Vagina (tissue), 2 donors: ENCODE measurements at places on chromosomes 13 and 19.

DNA sequence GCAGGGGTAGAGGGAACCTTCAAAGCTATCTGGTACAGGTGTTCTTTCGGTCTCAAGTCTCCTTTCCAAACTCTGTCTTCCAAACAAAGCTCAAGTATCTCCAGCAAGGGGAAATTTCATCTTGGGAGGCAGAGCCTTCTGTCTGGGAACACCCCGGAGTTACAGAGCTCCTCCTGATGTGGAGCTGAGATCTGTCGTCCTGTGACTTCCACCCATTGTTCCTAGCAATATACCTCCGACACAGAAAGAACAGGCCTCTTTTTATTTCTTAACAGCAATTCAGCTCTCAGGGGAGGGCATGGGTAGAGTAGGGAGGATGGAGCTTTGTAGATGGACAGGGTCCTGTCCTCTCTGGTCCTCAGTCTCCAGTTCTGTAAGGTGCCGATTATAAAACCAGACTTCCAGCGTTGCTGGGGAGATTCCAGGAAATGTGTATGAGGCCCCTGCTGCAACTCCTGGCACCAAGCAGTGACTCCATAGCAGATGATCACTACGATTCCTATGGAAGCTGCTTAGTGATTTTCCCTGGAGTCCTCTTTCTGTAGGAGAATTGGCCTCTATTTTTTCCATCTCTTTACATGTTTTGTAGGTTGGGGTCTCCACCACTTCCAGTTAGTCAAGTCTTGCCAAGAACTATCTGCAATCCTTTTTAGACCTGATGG lies 56.0 kb upstream of the ARGLU1 start:
- DNase-seq = peak; percentile 52
- peaks cover 12% of the 10 kb centered on the region for H3K4me1 ChIP-seq

- DNase-seq = no peak
- H3K4me3 ChIP-seq = no peak overlapping the region
- H3K27me3 ChIP-seq = no peaks in the 10 kb centered on the region
- H3K27ac ChIP-seq = no peak overlapping the region
Observed at GRCh38 chr19:55245236-55245904, 13.4 kb downstream of the PPP6R1 start.

DNA sequence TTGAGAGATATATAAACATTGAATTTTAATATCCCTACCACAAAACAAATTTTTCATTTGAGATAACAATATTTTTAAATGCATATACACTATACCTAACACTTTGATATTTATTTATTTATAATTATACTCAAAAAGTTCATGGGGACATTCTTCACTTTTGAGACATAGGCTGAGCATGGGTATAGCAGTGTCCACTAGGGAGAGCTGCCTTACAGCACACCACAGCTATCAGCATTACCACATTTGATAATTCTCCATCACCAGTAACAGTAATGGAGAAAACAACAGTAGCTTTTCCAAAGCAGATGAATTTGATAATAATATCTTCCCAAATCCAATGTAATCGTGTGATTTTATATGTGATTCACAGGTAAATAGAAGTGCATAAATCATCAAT lies 626.1 kb downstream of the DACH1 start:
- H3K4me3 ChIP-seq = no peak overlapping the region
- H3K36me3 ChIP-seq = no peaks in the 10 kb centered on the region
- no peak for DNase-seq

- DNase-seq = no peak
- H3K36me3 ChIP-seq = no peaks in the 10 kb centered on the region
- no peak overlapping the region for H3K4me3 ChIP-seq
- H3K27ac ChIP-seq = no peak overlapping the region
- no peaks in the 10 kb centered on the region for H3K27me3 ChIP-seq
Observed at GRCh38 chr19:33247441-33247819, 21.8 kb upstream of the SLC7A10 start.

- DNase-seq = no peak
- H3K4me3 ChIP-seq = peak overlapping the region; percentile 84
- H3K27me3 ChIP-seq = no peaks in the 10 kb centered on the region
- H3K27ac ChIP-seq = peak overlapping the region; percentile 83
- H3K4me1 ChIP-seq = peaks cover 20% of the 10 kb centered on the region
Observed at GRCh38 chr13:49584771-49585182, 581 bp downstream of the RCBTB1 start.

- H3K27me3 ChIP-seq = no peaks in the 10 kb centered on the region
- H3K36me3 ChIP-seq = peaks cover 11% of the 10 kb centered on the region
- peaks cover 31% of the 10 kb centered on the region for H3K4me1 ChIP-seq
- DNase-seq = no peak
- peak overlapping the region; percentile 90 for H3K27ac ChIP-seq
Observed at GRCh38 chr19:49469828-49470614, 4.0 kb upstream of the FLT3LG start.

GRCh38 chr19:6425732-6426620 lies 1.4 kb upstream of the KHSRP start:
- peak overlapping the region; percentile 82 for H3K27ac ChIP-seq
- peak overlapping the region; percentile 26 for H3K4me3 ChIP-seq
- no peak for DNase-seq
- H3K36me3 ChIP-seq = peaks cover 5% of the 10 kb centered on the region
- H3K27me3 ChIP-seq = no peaks in the 10 kb centered on the region

DNA sequence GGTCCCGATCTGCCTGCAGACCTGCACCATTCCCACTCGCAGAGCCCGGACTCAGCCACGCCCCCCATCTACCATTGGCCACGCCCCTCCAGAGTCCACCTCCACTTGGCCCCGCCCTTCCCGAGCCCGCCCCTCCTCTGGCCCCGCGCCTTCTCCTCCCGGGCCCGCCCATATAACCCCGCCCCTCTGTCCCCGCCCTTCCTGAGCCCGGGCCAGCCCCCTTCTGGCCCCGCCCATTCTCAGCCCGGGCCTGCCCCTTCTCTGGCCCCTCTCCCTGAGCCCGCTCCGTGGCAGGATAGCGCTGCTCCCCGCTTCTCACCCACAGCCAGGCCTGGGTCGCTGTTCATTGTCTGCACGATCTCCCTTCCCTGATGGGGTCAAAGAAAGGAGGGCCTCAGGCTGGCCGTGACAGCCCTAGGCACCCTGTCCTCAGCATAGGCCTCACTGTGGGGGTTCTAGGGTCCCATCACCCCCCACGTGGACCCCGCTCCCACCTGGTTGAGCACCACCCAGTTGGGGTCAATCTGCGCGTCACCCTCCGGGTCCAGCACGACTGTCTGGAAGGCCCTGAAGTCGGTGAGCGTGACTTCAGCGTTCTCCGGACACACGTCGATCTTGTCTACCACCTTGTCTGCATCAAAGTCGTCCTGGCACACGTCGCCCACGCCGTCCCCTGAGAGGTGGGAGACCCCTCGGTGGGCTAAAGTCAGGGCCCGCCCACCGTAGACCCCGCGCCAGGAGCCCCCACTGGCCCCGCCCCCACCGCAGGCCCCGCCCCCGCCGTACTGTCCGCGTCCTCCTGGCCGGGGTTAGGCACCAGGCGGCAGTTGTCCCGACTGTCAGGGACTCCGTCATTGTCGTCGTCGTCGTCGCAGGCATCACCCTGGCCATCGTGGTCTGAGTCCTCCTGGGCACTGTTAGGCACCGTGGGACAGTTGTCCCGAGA lies 5.7 kb downstream of the COMP start:
- H3K4me1 ChIP-seq = peaks cover 42% of the 10 kb centered on the region
- peaks cover 15% of the 10 kb centered on the region for H3K27me3 ChIP-seq
- H3K27ac ChIP-seq = no peak overlapping the region
- H3K4me3 ChIP-seq = peak overlapping the region; percentile 16

DNA sequence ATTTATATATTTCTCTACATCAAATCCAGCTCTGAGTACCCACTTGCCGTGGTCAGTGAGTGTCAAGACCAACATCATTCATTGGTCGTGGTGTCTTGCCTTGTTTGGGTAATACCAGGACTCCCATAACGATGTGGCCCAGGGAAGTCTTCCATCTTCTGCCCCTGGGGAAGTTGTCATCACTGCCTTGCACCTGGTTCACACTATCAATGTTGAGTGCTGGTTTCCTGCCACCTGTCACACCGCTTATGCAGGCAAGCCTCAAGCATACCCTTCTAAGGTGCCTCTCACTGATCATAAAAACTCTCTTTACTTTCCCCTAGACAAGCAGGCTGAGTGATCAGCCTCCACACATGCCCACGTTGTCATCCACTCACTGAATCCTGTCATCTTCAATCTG lies 382.4 kb downstream of the KCTD12 start:
- no peaks in the 10 kb centered on the region for H3K36me3 ChIP-seq
- H3K4me3 ChIP-seq = no peak overlapping the region
- H3K27ac ChIP-seq = no peak overlapping the region
- DNase-seq = no peak
- H3K4me1 ChIP-seq = no peaks in the 10 kb centered on the region

GRCh38 chr19:53958168-53958571 lies 4.6 kb upstream of the CACNG8 start:
- no peaks in the 10 kb centered on the region for H3K36me3 ChIP-seq
- no peak overlapping the region for H3K4me3 ChIP-seq
- no peak overlapping the region for H3K27ac ChIP-seq
- H3K4me1 ChIP-seq = no peaks in the 10 kb centered on the region
- no peak for DNase-seq

DNA sequence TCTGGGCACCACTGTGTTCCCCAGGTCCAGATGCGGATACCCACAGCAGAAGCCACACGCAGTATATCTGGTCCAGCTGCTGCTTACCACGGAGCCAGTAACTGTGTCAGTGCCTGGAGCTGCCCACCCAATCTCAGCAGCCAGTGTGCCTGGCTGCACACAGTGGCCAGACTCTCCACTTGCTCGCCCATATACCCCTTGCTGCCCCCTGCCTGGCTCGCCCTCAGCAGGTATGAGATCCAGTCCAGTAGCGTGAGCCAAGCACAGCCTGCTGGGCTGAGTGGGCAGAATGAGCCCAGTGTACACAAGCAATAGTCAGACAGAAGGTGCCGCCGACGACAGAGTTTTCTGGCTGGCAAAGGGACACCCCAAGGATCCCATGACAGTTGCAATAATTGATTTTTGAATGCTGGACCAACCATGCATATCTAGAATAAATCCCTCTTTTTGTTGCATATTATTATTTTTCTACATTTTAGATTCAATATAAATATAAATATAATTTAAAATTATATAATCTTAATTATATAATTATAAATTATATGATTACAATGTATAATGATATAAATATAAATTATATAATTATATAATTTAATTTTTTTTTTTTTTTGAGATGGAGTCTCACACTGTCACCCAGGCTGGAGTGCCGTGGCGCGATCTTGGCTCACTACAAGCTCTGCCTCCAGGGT lies 918.8 kb upstream of the MIR17HG start:
- H3K27ac ChIP-seq = no peak overlapping the region
- H3K4me3 ChIP-seq = no peak overlapping the region
- no peak for DNase-seq
- H3K36me3 ChIP-seq = no peaks in the 10 kb centered on the region
- H3K4me1 ChIP-seq = no peaks in the 10 kb centered on the region

DNA sequence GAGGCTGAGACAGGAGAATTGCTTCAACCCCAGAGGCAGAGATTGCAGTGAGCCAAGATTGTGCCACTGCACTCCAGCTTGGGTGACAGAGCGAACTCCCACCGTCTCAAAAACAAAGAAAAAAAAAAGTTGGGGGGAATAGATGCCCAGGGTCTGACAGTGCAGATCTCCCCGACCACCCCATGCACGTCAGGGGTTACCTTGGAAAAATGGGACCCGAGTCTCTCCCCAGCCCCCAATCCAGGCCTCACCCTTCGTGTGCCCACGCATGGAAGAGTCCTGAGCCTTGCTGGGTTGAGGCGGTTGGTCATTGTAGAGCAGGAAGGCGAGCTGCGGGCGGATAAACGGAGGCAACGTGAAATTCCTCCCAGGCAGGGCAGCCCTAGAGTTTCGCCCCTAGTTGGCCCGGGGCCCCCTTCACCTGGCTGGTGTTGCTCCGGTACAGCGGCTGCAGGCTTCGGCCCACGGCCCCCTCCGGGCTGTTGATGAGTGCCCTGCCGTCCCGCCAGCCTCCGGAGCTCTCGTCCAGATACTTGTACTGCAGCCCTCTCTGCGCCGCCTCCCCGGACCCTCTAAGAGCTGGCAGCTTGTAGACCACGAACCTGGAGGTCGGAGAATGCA lies 588 bp downstream of the DNASE2 start:
- no peak for DNase-seq
- peaks cover 20% of the 10 kb centered on the region for H3K4me1 ChIP-seq
- H3K27me3 ChIP-seq = no peaks in the 10 kb centered on the region
- peak overlapping the region; percentile 86 for H3K27ac ChIP-seq
- H3K36me3 ChIP-seq = no peaks in the 10 kb centered on the region

GRCh38 chr19:29708554-29709439 lies 6.3 kb downstream of the C19orf12 start:
- no peak for DNase-seq
- peaks cover 8% of the 10 kb centered on the region for H3K36me3 ChIP-seq
- H3K27ac ChIP-seq = no peak overlapping the region

GRCh38 chr13:53007872-53008271 lies 20.7 kb upstream of the OLFM4 start:
- H3K4me3 ChIP-seq = no peak overlapping the region
- H3K27me3 ChIP-seq = no peaks in the 10 kb centered on the region
- peaks cover 5% of the 10 kb centered on the region for H3K4me1 ChIP-seq
- DNase-seq = no peak
- H3K36me3 ChIP-seq = no peaks in the 10 kb centered on the region

- H3K4me3 ChIP-seq = no peak overlapping the region
- H3K4me1 ChIP-seq = peaks cover 14% of the 10 kb centered on the region
- H3K36me3 ChIP-seq = no peaks in the 10 kb centered on the region
- DNase-seq = no peak
- no peaks in the 10 kb centered on the region for H3K27me3 ChIP-seq
Observed at GRCh38 chr19:16336571-16336970, 11.9 kb downstream of the KLF2 start.

- no peak for DNase-seq
- peaks cover 25% of the 10 kb centered on the region for H3K36me3 ChIP-seq
- no peak overlapping the region for H3K27ac ChIP-seq
- H3K4me3 ChIP-seq = no peak overlapping the region
- no peaks in the 10 kb centered on the region for H3K27me3 ChIP-seq
Observed at GRCh38 chr19:336067-336614, 8.5 kb downstream of the MIER2 start.

DNA sequence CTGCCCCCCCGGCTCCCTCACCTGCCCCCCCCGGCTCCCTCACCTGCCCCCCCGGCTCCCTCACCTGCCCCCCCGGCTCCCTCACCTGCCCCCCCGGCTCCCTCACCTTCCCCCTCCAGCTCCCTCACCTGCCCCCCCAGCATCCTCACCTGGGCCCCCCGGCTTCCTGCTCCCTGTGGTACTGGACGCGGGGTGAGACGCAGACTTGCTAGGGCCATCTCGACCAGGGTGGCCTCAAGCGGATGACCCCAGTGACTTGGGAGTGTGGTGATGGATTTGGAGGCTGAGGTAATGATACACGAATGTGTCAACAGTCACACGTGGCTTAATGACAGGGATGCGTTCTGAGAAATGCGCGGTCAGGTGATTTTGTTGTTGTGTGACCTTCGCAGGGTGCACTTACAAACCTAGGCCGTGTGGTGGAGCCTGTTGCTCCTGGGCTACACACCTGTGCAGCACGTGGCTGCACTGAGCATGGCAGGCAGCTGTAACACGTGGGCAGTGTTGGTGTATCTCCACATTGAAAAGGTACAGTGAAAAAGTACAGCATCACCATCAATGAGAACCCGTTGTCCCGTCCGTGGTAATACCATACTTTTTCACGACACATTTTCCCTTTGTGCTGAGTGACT lies 197.8 kb downstream of the TEX29 start:
- H3K4me1 ChIP-seq = no peaks in the 10 kb centered on the region
- H3K4me3 ChIP-seq = no peak overlapping the region
- H3K36me3 ChIP-seq = no peaks in the 10 kb centered on the region
- DNase-seq = no peak
- no peaks in the 10 kb centered on the region for H3K27me3 ChIP-seq
